NCI-H1930 (cell line): ENCODE measurements at places on chromosomes 3 and 15.
A peak's percentile ranks its signal among the peaks of the same experiment; 100 is the strongest.

DNA sequence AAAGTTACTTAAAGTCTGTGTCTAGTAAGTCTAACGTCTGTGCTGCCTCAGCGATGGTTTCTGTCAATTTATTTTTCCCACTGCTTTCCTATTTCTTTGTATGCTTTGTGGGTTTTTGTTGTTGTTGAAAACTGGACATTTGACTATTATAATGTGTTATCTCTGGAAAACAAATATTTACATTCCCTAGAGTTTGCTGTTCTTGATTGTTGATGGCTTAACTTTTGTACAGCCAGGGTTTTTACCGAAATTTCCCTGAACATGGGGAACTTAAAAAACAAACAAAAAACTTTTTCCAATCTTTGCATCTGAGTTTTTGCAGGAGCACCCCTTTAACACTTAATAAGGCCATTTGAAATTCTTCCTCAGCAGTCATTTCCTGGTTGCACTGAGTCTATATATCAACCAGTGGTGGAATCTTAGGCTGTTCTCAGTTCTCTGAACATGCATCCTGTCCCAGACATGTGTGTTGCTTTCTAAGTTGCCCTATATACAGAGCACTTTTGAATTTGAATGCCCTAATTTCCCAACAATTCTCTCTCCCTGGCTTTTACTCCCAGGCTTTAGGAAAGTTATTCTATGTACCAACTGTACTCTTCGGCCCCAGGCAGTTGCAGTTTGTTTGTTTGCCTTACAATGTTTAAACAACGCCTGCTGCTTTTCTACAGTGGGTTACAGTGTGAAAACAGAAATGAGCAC, 11.8 kb upstream of the PIAS1 start:
- DNase-seq: no peak

GRCh38 chr15:56491110-56491722, 26.3 kb upstream of the MNS1 start:
- no peak for DNase-seq

- DNase-seq: no peak
These were observed 133.0 kb upstream of the THBS1 start for GRCh38 chr15:39447881-39448280.

- peak; percentile 13 for DNase-seq
These were observed 5.6 kb downstream of the FOXL2 start for GRCh38 chr3:138941259-138941885.

DNA sequence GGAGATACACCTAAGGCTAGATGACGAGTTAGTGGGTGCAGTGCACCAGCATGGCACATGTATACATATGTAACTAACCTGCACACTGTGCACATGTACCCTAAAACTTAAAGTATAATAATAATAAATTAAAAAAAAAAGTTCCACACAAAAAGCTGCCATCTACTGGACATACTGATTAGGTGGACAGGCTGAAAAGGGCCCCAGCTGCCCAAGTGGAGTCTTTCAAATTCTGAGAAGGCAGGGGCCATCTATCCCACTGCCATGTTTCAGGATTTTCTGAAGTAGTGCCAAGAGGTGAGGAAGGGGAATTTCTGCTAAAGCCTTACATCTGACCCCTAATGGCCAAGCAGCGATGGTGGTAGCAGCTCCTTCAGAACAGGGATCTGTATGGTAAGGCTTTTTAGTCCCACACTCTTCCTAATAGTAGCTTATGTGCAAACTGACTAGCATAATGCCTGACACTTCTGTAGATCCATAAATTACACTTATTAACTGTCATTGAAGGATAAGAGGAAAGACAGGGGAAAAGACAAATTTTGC, 7.7 kb downstream of the FSTL1 start:
- no peak for DNase-seq

DNA sequence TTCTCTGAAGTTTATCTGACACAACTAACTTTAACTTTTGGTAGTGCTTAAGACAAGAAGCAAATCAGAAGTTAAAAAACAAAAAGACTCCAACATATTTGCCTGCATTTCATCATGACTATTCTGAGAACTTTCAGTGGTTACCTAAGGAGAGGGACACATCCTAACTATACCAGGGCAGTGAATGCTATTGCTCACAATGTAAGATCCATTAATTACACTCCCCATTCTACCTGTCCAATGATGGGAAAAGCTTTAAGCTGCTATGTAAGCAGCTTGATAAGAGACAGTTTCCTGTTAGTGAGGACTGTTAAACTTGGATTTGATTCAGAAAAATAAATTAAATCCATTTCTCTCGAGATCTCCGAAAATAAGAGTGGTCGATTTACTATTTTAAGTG, 37.5 kb downstream of the SERPINI1 start:
- DNase-seq: no peak

- no peak for DNase-seq
These were observed 231.2 kb upstream of the CTDSPL start for GRCh38 chr3:37630441-37630840.
